ENCODE measurements at places on chromosomes 6 and 20. TPM values are rescaled to one million over a fixed set of nuclear protein-coding genes. Genes with fewer than 3 reads are reported as not detected.

VGLL2 gene
- not detected for total RNA-seq

BMP6 gene
- total RNA-seq = 13.6 TPM

JAG1 gene
- total RNA-seq = 21.2 TPM

SULF2 gene
- 1.4 TPM for total RNA-seq

TMEM244 gene
- not detected for total RNA-seq

FAM83C gene
- total RNA-seq = not detected

MYL9 gene
- total RNA-seq = 107 TPM

CNKSR3 gene
- 18.2 TPM for total RNA-seq

BPIFB4 gene
- not detected for total RNA-seq

LPA gene
- total RNA-seq = 0.21 TPM

CAP2 gene
- total RNA-seq = 37.0 TPM

OXT gene
- not detected for total RNA-seq

ZBTB12 gene
- 9.4 TPM for total RNA-seq

FAM83B gene
- total RNA-seq = not detected

MICA gene
- 33.9 TPM for total RNA-seq

C6orf15 gene
- total RNA-seq = not detected

LCA5 gene
- total RNA-seq = 7.0 TPM

RAB44 gene
- not detected for total RNA-seq

ADGRB3 gene
- total RNA-seq = 0.10 TPM

LSM14B gene
- total RNA-seq = 52.2 TPM

TCF21 gene
- not detected for total RNA-seq

KHDC1L gene
- total RNA-seq = not detected

HSPA1L gene
- 2.8 TPM for total RNA-seq

EIF2S2 gene
- total RNA-seq = 82.0 TPM

MOG gene
- total RNA-seq = not detected

MPC1 gene
- total RNA-seq = 7.0 TPM

SAMD3 gene
- not detected for total RNA-seq
